ENCODE measurements at places on chromosomes 3 and 15.

DNA sequence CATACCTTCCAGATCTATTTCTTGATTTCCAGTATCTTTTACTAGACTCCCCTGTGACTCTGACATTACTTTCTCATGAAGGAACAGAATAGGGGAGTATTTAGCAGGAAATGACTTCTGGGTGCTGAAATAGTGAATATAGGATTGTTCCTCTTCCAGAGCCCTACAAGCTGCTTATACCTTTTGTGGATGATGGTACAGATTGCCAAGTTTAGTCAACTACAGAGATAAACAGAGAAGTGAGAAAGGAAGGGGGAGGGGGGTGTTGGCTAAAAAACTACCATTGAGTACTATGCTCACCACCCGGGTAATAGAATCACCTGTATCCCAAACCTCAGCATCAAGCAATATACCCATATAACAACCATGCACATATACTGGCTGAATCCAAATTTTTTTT, 298.3 kb upstream of the GPR149 start:
- DNase-seq: no peak

DNA sequence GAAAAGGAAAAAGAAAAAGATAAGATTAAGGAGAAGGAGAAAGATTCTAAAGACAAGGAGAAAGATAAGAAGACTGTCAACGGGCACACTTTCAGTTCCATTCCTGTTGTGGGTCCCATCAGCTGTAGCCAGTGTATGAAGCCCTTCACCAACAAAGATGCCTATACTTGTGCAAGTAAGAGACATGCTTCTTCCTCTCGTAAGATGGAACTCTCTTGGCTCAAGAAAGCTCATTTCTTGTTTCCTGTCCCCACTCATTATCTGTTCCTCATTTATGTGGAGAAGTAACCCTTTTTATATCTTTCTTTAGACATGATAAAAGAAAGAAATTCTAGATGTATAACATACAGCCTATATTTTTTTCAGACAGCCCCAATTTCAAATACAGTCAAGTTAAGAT, 101.4 kb downstream of the KLHL25 start:
- DNase-seq: no peak

- no peak for DNase-seq
These were observed 64.0 kb upstream of the CPOX start for GRCh38 chr3:98657457-98657856.

GRCh38 chr3:149494759-149495580, 20.5 kb downstream of the TM4SF4 start:
- peak; percentile 76 for DNase-seq

GRCh38 chr3:15623535-15624440, 22.2 kb downstream of the BTD start:
- no peak for DNase-seq

DNA sequence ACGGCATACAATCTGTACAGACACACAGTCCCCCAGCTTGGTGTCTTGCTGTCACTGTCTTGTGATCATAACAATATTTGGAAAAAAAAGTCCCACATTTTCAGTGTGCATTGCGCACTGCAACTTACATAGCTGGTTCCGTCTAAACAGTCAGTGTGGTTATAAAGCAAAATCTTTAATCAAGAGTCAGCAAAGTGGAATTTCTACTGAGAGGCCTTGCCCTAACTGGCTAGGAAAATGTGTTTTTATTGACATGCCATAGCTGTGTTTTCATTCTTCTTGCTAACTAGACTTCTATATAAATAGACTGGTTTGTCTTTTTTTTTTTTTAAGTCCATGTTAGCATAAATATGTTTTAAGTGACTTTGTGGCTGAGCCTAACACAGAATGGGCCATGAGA, 174.8 kb downstream of the POLR2M start:
- DNase-seq: peak; percentile 56

- no peak for DNase-seq
These were observed 318.3 kb downstream of the TAFA4 start for GRCh38 chr3:68614087-68614486.

DNA sequence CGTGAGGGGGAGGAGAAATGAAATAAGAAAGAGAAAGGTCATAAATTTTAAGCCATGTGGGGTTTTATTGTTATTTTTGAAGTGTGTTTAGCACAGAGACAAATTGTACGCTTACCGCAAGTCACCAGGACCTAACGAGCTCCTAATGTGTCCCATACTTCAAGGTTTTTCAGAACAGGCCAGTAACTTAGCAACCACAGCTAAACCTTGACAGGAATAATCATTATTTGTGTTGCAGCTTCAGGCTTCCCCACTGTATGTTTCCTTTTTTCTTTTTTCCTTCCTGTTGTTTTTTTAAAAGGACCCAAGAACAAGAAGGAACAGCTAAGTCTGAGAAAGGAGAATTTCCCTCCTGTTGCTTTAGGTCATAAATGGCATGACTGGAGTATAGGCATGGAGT, 160.8 kb downstream of the TUSC7 start:
- no peak for DNase-seq

GRCh38 chr15:49706805-49707204, 86.0 kb downstream of the DTWD1 start:
- DNase-seq: no peak

GRCh38 chr3:38141952-38142273, 3.5 kb downstream of the MYD88 start:
- DNase-seq: no peak

- no peak for DNase-seq
These were observed 29.5 kb upstream of the SNRK start for GRCh38 chr3:43256714-43257461.

GRCh38 chr3:164320962-164321361, 757.3 kb downstream of the SI start:
- no peak for DNase-seq

- peak; percentile 97 for DNase-seq
These were observed 9.1 kb downstream of the BCL2L10 start for GRCh38 chr15:52103217-52104207.

- no peak for DNase-seq
These were observed 477.1 kb downstream of the MAGI1 start for GRCh38 chr3:65561617-65562016.

GRCh38 chr3:79039192-79039591, 728.6 kb downstream of the ROBO1 start:
- DNase-seq: peak; percentile 35

DNA sequence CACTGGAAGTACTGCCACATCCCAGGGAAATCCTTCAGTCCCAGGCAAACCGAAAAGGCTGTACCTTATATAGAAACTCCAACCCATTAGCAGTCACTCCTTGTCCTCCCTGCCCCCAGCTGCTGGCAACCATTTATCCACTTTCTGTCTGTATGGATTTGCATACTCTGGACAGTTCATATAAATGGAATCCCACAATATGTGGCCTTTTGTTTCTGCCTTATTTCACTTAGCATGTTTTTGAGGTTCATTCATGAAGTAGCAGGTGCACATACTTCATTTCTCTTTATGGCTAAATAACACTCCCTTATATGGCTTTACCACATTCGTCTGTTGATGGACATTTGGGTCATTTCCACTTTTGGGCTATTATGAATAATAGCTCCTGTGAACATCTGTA, 51.6 kb upstream of the CMTM8 start:
- DNase-seq: no peak

DNA sequence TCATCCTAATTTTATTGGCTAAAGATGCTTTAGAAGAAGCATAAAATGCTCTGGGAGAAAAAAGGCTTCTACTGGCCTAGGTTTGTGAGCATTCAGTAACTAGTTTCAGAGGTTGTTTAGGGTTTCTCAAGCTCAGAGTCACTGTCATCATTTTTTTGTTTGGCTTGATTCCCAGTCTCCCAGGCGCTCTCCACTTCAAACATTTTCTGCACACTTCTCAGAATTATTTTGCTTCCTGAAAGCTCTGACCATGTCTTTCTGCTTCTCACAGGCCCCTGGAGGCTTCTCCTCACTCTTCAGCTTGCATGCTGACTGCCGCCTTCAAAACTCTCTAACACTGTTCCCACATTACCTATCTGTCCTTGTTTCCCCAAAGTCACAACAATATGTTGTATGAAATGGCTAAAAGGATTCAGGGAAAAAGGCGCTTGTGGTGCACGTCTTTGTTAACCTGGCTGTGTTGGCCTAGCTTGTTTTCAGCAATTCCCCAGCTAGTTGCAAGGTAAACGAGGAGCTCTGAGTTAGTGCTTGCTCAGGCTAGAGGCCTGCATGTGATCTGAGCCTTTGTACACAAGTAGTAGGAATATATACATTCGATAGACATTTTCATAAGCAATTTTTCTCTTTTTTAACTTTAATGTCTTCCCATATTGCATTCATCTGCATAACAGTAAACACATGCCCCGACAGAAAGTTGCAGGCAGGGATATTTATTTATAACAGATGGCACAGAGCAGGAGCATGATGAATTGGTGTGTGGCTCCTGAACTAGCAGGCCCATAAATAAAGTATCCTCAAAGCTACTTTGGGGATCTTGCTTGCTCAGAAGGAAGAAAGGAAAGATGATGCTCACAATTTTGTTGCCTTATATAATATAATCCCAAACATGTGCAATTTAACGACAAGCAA, 129.2 kb upstream of the DPH6 start:
- peak; percentile 42 for DNase-seq

DNA sequence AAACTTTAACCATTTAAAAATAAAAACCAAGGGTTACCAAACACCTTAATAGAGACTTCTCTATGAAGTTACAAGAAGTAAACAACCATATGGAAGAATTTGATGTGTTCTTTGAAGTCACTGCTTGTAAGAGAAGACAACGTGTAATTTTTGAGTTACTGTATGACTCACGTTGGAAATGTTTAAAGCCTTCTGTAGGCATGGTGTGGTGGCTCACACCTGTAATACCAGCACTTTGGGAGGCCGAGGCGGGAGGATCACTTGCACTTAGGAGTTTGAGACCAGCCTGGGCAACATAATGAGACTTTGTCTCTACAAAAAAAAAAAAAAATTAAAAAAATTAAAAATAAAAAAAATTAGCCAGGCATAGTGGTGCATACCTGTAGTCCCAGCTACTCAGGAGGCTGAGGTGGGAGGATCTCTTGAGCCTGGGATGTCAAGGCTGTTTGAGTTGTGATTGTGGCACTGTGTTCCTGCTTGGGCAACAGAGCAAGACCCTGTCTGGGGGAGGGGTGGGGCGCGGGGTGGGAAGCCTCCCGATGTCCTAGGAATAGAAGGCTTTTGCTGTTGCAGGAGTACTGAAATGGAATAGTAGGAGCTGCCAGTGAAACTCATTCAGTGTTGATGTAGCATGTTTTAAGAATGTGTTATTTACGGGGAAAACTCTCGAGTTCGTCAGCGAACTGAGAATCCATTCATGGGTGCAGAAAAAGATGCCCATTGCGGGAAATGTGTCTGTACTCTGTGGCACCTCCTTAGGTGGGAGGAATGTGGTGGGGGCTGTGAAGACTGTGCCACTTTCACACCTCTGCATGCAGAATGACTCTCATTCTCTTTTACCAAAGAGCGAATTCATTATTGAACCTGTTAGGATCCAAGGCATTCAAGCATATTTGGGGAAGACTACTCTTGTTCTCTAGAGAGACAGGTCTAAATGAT, 134.2 kb downstream of the FNDC3B start:
- no peak for DNase-seq

DNA sequence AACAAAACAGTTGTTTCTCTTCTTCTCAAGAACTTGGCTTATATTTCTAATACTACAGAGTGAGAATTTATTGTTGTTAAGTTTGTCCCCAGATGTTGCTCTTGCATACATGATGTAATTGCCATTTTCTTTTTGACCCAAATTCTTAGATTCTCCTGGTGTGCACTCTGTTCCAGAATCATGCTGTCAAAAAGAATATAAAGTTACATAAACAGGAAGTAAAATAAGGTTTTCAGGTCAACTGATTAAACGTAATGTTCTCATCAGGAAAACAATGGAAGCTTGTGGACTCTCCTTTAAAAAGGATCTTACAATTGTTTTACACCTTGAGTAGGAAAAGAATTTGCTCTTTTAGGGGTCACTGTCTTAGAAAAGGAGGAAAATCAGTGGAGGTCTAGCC, 121.8 kb downstream of the ADAM10 start:
- DNase-seq: no peak

DNA sequence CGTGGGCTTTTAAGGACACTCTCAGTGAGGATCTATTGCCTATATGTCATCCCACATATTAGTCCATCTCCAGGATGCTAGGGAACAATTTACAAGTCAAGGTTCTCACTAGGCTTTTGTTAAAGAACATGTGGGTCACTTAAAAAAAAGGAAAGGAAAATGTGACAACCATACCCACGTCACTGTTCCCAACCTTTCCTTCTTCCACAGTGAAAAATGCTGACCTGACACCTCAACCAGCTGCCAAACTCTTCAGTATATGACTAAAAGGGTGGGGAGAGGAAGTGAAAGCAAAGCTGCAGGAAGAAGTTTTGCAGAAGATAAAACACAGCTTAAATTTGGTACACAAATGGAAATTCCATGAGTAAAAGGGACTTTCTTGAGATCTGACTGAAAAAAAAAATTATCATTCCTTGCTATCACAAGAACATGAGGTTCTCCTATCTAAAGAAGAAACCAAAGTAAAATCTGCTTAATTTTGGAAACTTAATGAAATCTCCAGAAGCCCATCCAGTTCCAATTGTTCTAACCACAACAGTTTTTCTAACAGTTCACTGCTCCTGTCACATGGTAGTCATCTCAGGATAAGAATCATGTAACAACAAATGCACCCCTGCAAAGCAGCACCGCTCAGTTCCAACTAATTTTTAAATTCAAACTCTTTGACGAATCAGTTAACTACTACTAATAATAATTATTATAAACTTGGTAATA, 117.0 kb upstream of the TSPAN3 start:
- peak; percentile 79 for DNase-seq

GRCh38 chr3:31892916-31893573, 88.0 kb downstream of the OSBPL10 start:
- peak; percentile 42 for DNase-seq

DNA sequence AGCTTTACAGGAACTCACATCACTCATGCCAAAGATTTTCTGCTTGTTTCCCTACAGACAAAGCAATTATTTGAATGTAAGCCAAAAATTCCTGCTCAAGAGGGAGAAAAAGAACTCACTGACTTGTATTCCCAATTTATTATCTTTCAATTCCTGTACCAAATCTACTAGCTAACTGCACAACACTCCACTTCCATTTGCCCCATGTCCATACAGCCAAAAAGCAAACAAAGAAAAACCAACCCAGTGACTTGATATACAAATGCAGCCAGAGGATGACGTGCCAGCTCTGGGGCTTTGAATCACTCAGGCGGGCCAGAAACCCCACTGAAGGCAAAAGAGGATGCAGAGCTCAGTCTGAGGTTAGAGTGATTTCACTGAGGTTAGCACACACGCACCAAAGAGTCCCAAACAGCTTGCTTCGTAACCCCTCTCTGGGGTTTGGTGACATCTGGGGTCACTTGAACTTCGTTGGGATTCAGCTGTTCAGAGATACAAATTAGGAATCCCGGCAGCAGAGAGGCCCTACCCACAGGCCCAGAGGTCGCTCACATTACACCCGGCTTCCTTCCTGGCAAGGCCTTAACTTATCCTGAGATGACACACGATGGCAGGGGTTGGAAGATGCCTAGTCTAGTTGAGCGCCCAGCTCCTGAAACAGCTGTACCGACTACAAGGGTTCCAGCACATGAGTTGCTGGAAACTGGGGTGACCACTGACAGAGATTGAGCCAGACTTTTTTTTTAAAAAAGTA, 1.6 kb downstream of the RFTN1 start:
- peak; percentile 98 for DNase-seq

GRCh38 chr3:64240396-64240795, 15.1 kb upstream of the PRICKLE2 start:
- peak; percentile 37 for DNase-seq

- no peak for DNase-seq
These were observed 129.7 kb downstream of the NFKBIZ start for GRCh38 chr3:101979033-101979432.

- no peak for DNase-seq
These were observed 71.7 kb downstream of the TMCO5A start for GRCh38 chr15:38005953-38006808.

GRCh38 chr3:194905696-194906095, 220.0 kb downstream of the FAM43A start:
- no peak for DNase-seq
